ENCODE measurements at places on chromosomes 11 and 22. TPM values are rescaled to one million over a fixed set of nuclear protein-coding genes. Genes with fewer than 3 reads are reported as not detected.

Gene SLC17A6
- not detected for total RNA-seq

Gene SLC3A2
- 879 TPM for total RNA-seq

Gene CRYBB1
- not detected for total RNA-seq

Gene GP1BB
- total RNA-seq, result 1.0 TPM

Gene APOBEC3H
- total RNA-seq, result not detected

Gene RIMBP3C
- total RNA-seq, result 0.12 TPM

Gene SLC22A6
- not detected for total RNA-seq

Gene MPZL2
- total RNA-seq, result 69.9 TPM

Gene SCUBE1
- total RNA-seq, result not detected

Gene CD248
- total RNA-seq, result 0.27 TPM

Gene SMIM35
- total RNA-seq, result not detected

Gene GGT5
- 0.51 TPM for total RNA-seq

Gene OR2D3
- not detected for total RNA-seq

Gene XKR3
- total RNA-seq, result not detected

- peak; percentile 69 for DNase-seq
Observed at GRCh38 chr22:20430720-20431510, 6.7 kb downstream of the SCARF2 start.

- peak; percentile 65 for DNase-seq
Observed at GRCh38 chr22:37018815-37019308, 385 bp downstream of the TST start.

- peak; percentile 25 for DNase-seq
Observed at GRCh38 chr11:124898263-124898680, 607 bp upstream of the ROBO4 start.

DNA sequence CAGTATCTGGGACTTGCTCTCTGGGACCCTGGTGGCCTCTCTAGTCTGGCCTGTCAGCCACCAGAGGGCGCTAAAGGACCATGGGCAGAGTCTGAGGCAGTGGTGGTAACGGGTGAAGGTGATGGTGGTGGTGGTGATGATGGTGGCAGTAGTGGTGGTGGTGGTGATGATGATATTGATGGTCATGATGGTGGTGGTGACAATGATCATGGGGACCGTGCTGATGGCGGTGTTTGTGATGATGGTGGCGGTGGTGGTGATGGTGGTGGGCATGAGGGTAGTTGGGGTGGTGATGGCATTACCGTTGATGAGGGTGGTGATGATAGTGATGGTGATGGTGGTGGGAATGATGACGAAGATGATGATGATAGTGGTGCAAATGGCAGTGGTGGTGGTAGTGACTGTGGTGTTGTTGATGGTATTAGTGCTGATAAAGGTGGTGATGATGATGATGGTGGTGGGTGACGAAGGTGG is 16.0 kb downstream of the TRPM5 start:
- peak; percentile 80 for DNase-seq

GRCh38 chr22:30208631-30209603 is 37.6 kb downstream of the LIF start:
- peak; percentile 87 for DNase-seq

- no peak for DNase-seq
Observed at GRCh38 chr11:45156741-45157140, 10.3 kb downstream of the PRDM11 start.

DNA sequence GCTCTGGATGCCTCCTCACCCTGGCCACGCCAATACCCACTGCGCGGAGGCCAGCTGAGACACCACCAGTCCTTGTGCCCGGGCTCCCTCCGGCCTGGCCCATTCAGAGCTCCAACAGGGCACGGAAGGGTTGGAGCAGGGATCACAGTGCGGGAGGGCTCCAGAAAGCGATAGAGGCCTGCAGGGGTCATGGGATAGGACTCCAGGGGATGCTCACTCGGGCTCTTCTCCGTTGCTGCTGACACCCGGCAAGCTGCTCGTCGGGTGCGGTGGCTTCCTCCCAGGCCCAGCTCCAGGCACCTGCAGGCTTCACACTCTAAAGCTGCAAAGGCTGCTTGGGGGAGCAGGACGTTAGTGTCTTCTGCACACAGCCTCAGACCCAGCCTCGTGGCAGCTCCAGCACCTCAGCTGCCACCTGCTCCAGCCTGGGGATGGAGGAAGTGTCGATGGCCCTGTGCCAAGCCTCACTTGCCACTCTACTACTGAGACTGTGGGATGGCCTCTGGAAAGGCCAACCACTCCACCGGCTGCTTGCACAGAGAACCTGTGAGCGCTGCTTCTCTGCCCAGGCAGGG is 10.6 kb downstream of the WNT7B start:
- no peak for DNase-seq

DNA sequence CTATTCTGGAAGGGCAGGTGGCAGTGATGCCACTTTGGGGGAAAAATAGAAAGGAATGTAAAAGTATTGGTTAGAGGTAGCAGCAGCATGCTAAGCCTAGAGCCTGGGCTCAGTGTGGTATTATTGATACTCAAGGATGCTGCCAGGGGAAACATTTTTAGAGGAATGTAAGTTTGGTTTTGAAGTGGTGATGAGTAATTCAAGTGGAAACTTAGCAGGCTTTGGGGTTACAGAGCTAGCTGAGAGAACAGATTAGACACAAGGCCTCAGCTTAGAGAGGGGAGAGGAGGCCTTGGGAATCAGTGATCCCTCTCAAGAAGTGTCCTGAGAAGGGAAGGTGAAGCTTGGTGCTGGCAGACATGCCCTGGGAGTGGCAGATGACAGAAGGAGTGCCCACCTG is 32.9 kb upstream of the DDI1 start:
- DNase-seq, result no peak

GRCh38 chr11:9756461-9756860 is 92.6 kb downstream of the SWAP70 start:
- DNase-seq, result no peak

DNA sequence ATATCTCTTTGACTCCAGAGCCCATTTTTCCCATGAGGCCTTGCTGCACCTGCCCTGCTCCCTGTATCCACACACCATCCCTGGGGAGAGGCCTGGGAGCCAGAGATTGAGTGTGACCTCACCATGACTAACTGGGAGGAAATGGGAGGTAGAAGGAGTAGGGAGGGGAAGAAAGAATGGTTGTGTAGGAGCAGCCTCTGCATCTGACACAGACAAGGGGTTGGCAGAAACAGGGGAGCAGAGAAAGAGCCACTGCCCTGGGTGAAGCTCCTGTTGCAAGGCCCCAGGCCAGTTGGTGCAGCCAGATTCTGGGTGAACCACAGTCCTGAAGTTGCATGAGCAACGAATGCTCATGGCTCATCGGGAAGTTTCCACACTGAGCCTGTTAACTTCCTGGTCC is 32.4 kb downstream of the POU2F3 start:
- no peak for DNase-seq

- DNase-seq, result no peak
Observed at GRCh38 chr11:8019314-8020243, 32.4 kb downstream of the EIF3F start.

DNA sequence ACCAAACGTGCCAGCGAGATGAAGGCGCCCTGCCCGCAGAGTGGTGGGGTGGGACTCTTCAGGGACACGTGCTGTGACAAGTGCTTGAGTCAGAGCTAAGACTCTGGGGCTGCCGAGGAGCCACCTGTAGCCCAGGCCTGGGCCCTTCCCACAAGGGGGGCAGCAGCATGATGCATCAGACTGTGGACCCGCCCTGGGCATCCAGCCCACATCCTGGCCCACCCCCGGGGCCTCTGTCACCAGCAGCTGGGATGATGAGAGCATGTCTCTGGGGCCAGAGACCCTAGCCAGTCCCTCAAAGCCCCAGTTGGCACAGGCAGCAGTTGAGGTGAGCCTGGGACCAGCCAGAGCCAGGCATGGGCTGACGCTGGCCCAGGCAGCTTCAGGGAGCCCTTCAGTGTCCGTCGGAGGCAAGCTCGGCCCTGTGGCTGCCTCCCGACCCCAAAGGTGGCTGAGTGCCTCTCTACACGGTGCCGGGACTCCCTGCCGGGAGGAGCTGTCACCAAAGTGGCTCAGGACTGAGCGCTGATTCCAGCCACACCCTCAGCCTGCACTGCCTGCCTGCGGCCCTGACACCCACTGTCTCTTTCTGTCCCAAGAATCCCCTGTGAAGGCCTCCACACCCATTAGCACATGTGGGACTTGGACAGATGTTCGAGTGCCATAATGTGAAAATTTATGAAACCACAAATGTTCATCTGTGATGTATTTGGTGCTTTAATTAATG is 41.3 kb downstream of the CDKN1C start:
- no peak for DNase-seq

DNA sequence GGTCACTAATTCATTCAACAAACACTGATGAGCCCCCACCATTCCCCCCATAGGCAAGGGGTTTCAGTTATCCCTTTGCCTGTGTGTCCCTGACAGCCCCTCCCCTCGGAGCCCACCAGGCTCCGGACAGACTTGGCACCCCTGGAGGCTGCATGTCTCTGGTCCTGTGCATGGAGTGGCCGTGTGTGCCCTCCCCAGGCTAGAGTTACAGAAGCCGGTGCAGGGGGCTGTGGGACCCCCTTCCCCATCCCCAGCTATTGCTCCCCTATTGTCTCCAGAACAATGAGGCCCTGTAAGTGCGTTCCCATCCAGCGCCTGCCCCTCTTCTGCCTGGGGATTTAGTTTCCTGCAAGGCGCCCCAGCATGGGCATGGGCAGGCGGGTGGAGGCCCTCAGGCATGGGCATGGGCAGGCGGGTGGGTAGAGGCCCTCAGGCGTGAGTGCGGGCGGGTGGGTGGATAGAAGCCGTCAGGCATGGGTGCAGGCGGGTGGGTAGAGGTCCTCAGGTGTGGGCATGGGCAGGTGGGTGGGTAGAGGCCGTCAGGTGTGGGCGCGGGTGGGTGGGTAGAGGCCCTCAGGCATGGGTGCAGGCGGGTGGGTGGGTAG is 1.5 kb downstream of the MUC2 start:
- DNase-seq, result peak; percentile 23

DNA sequence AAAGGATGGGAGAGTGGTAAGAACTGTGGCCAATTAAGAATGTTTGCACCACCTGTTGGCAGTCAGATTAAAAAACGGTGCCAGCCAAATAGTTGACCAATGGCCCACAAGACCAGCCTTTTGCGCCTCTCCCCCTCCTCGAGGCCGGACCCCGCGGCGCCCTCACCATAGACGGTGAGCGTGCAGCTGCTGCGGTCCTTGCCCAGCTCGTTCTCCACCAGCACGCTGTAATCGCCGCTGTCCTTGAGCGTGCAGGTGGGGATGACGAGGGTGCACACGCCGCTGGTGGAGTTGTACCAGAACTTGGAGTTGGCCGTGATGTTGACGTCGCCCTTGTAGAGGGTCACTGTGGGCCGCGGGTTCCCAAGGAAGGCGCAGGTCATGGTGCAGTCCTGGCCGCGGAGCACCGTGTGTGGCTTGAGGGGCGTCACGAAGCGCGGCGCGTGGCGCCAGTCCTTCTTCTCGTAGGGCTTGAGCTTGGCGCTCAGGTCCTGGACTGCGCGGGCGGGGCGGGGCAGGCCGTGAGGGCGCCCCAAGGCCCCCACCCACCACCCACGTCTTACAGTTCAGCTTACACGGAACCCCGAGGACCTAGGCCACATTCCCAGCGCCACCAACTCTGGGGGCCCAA is 7.2 kb downstream of the TMEM86A start:
- peak; percentile 12 for DNase-seq

- DNase-seq, result peak; percentile 46
Observed at GRCh38 chr11:109914038-109914437, 179.2 kb upstream of the ZC3H12C start.

DNA sequence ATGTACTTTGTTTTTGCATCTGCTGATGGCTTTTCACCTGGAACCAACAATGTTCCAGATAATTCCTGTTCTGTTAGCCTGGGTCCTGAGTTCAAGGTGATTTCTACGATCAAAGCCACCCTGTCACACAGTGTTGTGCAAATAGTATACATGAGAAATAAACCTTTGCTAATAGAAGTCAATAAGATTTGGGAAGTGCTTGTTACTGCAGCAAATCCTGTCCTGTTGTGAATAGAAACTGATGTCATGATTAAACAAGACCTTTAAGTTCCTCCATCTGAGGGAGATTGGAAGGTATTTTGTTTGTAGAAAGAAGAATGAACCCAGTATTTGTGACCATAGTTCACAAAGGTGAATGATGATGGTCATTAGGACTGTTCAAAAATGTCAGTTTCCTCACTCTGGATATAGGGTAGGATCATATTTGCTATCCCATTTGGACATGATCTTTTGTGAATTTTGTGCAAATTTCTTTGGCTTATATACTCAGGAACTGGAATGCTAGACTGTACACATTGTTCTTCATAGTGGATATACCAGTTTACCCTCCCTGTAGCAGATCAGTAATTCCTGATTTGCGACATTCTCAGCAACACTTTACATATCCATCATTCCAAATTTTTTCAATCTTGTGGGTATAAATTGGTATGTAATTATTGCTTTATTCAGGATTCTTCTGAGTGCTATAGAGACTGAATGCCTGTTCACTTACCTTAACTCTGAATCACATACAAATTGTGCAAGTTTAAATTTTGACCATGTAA is 428.5 kb downstream of the METTL15 start:
- peak; percentile 29 for DNase-seq

GRCh38 chr11:121047926-121048325 is 24.0 kb downstream of the TBCEL start:
- no peak for DNase-seq

DNA sequence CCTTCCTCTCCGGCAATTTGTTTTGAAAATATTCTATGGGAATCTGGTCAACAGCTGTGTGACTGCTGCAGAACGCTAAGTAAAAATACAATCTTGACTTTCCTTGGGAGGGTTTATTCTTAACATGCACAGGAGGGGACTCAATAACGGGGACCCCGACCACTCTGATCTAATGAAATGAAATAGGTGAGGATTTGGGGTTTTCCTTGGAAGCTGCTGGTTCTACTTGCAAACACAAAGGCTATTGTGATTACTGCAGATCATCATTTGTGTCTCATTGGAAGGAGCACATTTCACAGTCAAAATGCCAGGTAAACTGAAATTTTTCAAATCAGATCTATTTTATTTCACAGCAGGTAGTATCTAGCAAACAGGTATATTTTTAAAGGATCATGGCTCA is 366.1 kb downstream of the SHANK2 start:
- no peak for DNase-seq

DNA sequence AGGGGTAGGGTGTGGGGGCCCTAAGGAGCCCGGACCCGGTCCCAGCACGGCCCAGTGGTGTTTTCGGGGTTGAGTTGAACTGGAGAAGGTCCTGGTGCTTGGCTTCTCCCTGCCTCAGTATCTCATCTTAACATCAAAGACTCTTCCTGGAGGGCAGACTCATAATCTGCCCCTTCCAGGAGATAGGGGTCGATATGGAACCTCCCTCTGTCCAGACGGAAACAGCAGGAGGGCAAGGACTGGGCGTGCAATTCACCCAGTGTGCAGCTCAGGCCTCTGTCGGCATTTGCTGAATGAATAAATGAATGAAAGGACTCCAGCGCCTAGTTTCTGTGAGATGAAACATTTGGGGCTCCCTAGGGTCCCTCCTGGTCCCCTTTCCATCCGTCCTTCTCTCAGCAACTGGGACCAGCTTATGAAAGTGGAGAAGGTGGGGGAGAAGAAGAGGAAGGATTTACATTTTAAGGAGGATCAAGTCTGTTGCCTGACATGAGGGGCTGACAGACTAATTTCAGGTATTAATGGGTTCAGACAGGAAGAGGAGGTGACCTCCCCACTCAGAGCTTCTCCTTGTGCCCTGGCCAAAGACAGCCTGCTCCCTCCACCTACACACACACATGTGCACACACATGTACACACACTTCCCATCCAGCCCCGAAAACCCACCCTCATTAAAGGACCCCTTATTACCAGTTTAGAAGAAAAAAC is 1.1 kb upstream of the SHISA8 start:
- DNase-seq, result no peak

Measured in Caco-2 (cell line).